ENCODE measurements at places on chromosomes 7 and 10.
A peak's percentile ranks its signal among the peaks of the same experiment; 100 is the strongest.

DNA sequence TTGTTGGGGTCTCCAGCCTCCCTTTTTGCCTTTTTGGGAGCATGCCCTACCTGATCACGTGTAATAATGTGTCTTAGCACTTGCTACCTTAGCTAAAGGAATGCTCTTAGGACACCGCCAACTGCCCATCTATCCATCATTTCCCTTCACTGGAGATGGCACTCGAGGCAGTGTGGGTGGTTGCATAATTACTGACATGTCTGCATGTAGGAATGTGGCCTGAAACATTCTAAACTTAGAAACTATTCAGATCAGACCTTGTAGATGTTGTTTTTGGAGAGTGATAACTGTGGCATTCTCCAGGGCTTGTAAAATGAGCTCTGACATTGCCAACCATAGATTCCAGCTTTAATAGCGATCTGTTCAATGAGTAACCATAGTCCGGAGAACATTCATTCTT, 365.8 kb downstream of the BBS9 start:
- no peaks in the 10 kb centered on the region for H3K36me3 ChIP-seq
- no peak overlapping the region for H3K4me3 ChIP-seq
- H3K27me3 ChIP-seq = no peaks in the 10 kb centered on the region

DNA sequence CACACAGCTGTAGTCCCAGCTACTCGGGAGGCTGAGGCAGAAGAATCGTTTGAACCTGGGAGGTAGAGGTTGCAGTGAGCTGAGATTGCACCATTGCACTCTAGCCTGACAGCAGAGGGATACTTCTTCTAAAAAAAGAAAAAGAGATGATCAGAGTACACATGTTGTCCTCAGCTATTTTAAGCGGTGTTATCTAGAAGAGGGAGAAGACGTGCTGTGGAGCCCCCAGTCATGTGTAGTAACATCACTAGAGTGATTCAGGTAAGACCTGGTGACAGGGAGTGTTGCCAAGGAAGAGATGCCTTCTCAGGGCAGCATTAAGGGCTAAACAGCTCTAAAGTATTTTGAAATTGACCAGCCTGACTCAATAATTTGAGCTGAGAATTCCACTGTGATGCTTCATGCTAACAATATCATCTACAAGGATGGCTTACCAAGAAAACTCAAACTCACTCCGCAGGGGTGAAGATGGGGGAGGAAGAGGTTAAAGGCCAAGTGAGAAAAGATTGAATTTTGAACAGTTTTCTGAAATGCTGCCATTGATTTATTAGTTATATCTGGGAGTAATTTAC, 97.4 kb downstream of the KLF6 start:
- no peak overlapping the region for H3K4me3 ChIP-seq
- DNase-seq = no peak
- H3K4me1 ChIP-seq = no peaks in the 10 kb centered on the region
- H3K36me3 ChIP-seq = no peaks in the 10 kb centered on the region
- no peak overlapping the region for H3K27ac ChIP-seq

DNA sequence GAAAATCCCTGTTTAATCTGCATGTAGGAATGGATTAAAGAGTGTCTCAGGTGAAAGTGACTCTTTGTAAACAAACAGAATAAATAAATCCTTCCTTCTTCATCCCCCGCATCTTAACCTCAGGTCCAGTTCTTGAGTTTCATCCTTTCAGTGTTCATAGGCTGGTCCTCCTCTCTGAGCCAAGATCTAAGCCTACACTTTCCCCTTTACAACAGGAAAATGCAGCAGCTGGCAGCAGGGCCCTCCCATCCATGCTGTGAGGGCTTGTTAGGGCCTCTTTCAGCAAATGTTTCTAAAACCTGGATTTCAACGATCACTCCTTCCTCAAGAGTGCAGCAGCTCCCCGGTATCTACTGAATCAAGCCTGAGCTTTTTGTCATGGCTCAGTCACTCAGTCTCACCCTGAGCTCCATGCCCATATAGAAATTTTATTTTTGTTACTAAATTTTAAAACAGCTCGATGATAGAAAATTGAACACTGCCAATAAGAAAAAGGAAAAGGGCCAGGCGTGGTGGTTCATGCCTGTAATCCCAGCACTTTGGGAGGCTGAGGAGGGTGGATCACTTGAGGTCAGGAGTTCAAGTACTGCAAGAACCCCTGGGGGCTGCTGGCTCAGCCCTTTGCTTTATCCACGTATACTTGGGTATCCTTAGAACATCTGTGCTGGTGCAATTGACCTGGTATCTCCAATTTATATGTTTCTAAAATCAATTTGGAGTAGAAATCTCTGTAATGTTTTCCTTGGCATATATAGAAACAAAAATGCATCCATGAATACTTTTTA, 15.6 kb downstream of the BLNK start:
- H3K4me1 ChIP-seq = no peaks in the 10 kb centered on the region
- no peaks in the 10 kb centered on the region for H3K36me3 ChIP-seq
- H3K27me3 ChIP-seq = no peaks in the 10 kb centered on the region
- no peak for DNase-seq
- H3K4me3 ChIP-seq = no peak overlapping the region

- H3K27ac ChIP-seq = no peak overlapping the region
- no peaks in the 10 kb centered on the region for H3K27me3 ChIP-seq
- H3K4me3 ChIP-seq = no peak overlapping the region
- no peaks in the 10 kb centered on the region for H3K36me3 ChIP-seq
Measured at GRCh38 chr10:94138391-94138790, 144.7 kb downstream of the PLCE1 start.

DNA sequence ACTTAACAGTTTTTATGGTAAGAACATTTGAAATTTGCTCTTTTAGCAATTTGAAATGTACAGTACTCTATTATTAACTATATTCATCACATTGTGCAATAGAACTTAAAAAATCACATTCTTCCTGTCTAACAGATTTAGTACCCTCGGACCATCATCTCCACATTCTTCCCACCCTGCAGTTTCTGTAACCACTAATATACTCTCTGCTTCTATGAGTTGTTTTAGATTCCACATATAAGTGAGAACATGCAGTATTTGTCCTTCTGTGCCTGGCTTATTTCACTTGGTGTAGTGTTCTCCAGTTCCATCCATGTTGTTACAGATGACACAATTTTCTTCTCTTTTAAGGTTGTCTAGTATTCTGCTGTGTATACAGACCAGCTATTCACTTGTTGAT, 88.9 kb upstream of the SEC61G start:
- no peak overlapping the region for H3K4me3 ChIP-seq
- no peaks in the 10 kb centered on the region for H3K27me3 ChIP-seq
- DNase-seq = no peak
- no peaks in the 10 kb centered on the region for H3K4me1 ChIP-seq

GRCh38 chr7:157077986-157078644, 60.6 kb upstream of the UBE3C start:
- no peak overlapping the region for H3K27ac ChIP-seq
- H3K27me3 ChIP-seq = peaks cover 14% of the 10 kb centered on the region
- no peaks in the 10 kb centered on the region for H3K36me3 ChIP-seq
- no peak overlapping the region for H3K4me3 ChIP-seq
- H3K4me1 ChIP-seq = no peaks in the 10 kb centered on the region
- DNase-seq = no peak

DNA sequence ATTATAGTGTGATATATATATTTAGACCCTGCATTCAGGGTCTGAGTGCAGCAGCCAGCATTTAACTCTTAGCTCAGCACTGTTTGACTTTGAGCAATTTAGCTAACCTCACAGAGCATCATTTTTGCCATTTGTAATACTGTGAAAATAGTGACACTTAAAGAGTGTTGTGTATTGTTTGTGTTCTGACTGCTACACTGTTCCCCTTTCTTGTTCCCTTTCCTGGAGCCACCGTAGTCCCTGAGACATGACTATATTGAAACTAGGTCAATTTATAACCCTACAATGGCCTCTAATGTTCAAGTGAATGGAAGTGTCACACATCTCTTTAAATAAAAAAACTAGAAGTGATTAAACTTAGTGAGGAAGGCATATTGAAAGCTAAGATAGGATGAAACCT, 20.3 kb upstream of the CD36 start:
- no peak for DNase-seq
- H3K4me3 ChIP-seq = no peak overlapping the region
- H3K4me1 ChIP-seq = no peaks in the 10 kb centered on the region
- H3K27me3 ChIP-seq = no peaks in the 10 kb centered on the region
- H3K36me3 ChIP-seq = no peaks in the 10 kb centered on the region

DNA sequence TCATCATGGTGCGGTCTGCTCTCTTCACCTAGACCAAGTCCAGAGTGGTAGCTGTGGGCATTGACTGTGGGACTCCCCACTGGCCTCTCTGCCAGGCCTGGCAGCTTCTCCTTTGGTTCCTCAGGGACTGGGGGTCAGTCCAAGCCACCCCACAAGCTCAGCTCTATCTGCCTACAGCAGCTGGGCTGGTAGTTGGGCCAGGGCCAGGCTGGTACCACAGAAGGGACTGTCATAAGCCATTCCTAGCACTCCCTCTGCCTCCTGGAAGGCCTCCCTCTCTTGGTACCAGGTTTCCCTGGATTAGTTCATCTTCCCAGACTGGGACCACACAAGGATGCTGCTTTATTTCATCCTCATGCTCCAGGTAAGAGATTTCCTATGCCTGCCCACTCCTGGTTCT, 24.2 kb upstream of the UNC5B start:
- H3K4me3 ChIP-seq = no peak overlapping the region
- H3K27me3 ChIP-seq = no peaks in the 10 kb centered on the region
- H3K36me3 ChIP-seq = no peaks in the 10 kb centered on the region
- H3K27ac ChIP-seq = no peak overlapping the region
- DNase-seq = no peak
- H3K4me1 ChIP-seq = no peaks in the 10 kb centered on the region

GRCh38 chr10:102611514-102612087, 32.7 kb upstream of the TRIM8 start:
- peaks cover 31% of the 10 kb centered on the region for H3K4me1 ChIP-seq
- H3K27ac ChIP-seq = peak overlapping the region; percentile 83
- H3K36me3 ChIP-seq = peaks cover 16% of the 10 kb centered on the region
- H3K27me3 ChIP-seq = no peaks in the 10 kb centered on the region
- H3K4me3 ChIP-seq = no peak overlapping the region

DNA sequence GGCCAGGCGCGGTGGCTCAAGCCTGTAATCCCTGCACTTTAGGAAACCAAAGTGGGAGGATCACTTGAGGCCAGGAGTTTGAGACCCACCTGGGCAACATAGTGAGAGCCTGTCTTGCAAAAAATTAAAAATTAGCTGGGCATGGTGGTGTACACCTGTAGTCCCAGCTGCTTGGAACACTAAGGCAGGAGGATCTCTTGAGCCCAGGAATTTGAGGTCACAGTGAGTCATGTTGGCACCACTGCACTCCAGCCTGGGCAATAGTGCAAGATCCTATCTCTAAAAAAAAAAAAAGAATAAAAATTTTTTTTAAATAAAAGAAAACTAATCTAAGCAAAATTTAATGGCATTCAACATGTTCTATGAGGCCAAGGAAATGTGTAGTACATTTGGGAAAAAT, 44.9 kb upstream of the UBN2 start:
- H3K4me3 ChIP-seq = no peak overlapping the region
- H3K27me3 ChIP-seq = no peaks in the 10 kb centered on the region
- no peaks in the 10 kb centered on the region for H3K4me1 ChIP-seq
- DNase-seq = no peak

DNA sequence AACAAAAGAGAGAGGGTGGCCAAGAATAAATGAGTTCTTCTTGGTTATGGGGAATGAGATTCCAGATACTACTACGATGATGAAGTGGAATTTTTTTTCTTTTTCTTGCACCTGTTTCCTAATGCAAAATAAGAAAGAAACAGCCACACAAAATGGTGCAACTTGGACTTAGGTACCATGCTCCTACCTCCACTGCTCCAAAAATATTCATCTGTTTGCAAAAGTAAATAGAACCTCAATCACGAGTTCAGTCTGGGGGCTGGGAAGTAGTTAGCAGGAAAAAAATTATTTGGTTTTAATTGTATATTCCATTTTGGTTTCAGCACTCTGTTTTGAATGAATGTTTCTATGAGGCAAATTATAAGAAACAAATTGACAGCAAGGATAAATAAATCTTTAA, 73.5 kb downstream of the SLC25A13 start:
- H3K36me3 ChIP-seq = no peaks in the 10 kb centered on the region

DNA sequence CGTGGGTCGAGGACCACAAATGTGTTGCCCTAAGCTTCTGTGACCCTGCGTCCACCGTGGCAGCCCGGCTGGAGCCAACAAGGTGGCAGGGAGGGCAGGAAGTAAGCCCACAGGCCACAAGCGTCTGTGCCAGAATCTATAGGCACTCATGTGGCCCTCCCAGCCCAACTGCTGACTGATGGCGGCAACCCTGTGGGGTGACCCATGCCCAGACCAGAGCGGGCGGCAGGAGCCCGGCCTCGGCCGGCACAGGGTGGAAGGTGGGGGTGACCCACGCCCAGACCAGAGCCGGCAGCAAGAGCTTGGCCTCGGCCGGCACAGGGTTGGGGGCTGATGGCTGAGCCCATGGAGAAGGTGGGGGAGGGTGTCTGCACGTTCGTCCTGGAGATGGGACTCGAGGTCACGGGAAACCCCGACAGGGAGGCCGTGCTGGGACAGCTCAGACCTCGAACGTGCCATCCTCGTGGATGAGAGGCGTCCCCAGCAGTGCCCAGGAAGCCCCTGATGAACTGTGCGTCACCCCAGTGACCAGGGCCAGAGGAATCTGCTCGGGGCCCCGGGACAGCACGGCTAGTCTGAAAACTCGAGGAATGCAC, 181.0 kb downstream of the ELFN1 start:
- no peak for DNase-seq
- no peak overlapping the region for H3K4me3 ChIP-seq
- peaks cover 7% of the 10 kb centered on the region for H3K4me1 ChIP-seq

DNA sequence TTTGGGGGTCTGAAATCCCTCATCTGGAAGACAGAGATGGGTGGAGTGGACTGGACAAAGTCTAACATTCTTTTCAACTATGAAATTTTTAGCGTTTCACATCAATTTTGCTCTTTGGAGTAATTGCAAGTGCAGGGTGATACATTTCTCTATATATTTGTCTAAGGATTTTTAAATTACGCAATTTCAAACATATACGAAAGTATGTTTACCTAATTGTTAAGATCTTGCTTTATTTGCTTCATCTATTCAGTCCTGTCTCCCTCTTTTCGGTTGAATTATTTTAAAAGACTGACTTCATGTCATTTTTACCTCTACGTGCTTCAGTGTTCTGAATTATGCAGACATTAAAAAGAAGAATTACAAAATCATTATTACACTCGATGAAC, 101.9 kb upstream of the CREB5 start:
- no peaks in the 10 kb centered on the region for H3K4me1 ChIP-seq
- H3K36me3 ChIP-seq = no peaks in the 10 kb centered on the region
- no peaks in the 10 kb centered on the region for H3K27me3 ChIP-seq
- no peak overlapping the region for H3K27ac ChIP-seq
- no peak overlapping the region for H3K4me3 ChIP-seq
- DNase-seq = no peak

DNA sequence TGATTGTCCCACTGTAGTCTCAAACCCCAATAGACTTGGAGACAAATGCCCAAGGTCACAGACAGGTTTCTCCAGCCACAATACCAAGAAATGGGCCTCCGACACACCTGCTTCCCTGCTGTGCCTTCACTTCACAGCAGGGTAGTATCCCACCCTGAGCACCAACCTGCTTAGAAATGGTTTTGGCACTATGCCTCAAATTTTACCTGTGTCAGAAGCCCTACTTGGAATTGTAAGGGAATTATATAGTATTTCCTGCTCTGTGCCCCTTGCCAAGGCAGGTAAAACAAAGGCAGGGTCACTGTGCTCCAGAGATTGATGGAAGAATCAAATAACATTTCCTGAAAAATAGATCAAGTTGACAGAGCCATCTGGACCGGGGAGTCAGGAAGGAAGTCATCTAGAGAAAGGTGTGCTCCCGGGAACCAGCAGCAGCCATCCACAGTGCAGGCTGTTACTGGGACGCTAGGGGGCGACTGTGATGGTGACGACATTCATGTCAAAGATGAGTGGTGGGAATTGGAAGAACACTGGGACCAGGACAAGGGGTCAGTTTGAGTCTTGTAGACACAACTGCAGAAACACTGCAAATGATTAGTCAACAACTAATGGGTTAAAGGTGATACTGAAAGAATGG, 117.8 kb upstream of the AKR1E2 start:
- no peaks in the 10 kb centered on the region for H3K27me3 ChIP-seq
- no peak overlapping the region for H3K27ac ChIP-seq
- H3K4me3 ChIP-seq = no peak overlapping the region
- DNase-seq = no peak
